ENCODE measurements at places on chromosomes 4 and X. TPM values are rescaled to one million over a fixed set of nuclear protein-coding genes. Genes with fewer than 3 reads are reported as not detected.

GAGE12E gene
- total RNA-seq = not detected

SYP gene
- total RNA-seq = 0.92 TPM

GRCh38 chrX:13827298-13828090 is 10.6 kb upstream of the GPM6B start:
- DNase-seq = no peak

DNA sequence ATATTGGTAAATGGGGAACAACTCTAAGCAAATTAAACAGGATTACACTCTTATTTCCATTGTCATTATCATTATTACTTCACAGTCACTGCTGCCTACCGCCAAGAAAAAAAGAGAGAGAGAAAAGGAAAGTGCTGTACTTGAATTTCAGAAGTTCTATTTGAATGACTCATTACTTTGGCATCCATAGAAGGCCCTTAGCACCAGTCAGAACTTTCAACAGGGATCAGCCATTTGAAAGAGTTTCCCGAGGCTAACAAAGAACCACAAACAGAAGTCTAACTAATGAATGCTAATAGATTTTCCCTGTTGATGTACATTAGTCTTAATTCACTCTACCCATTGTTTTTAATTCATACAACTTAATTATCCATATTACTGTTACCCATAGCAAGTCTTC is 116.3 kb downstream of the SHROOM4 start:
- no peak for DNase-seq

- peak; percentile 41 for DNase-seq
These were observed 57.3 kb upstream of the TCEAL2 start for GRCh38 chrX:102067966-102068723.

DNA sequence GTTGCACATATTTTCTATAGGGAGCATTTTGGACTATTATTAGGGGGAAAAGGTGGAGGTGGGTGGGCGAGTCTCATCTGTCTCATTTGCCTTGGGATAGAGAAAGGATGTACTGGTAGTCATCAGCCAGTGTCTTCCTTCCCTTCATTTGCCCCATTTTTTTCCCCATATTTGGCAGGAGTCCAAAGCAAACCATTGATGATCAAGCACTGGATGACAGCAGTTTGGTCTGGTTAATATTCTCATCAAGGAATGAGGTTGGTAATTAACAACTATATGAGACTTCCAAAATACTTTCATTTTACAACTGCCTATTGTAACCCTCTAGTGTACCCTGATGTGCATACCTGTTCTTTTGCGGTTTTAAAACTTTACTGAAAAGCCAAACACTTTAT is 22.6 kb upstream of the IGFBP7 start:
- no peak for DNase-seq

- no peak for DNase-seq
These were observed 595 bp upstream of the PYURF start for GRCh38 chr4:88524171-88524570.

- DNase-seq = no peak
These were observed 562 bp upstream of the OSTC start for GRCh38 chr4:108649863-108650211.

GRCh38 chr4:30842142-30842541 is 122.0 kb downstream of the PCDH7 start:
- DNase-seq = no peak

All from NCI-H460 (cell line).